ENCODE measurements at places on chromosomes 1 and 21.
A peak's percentile ranks its signal among the peaks of the same experiment; 100 is the strongest.

DNA sequence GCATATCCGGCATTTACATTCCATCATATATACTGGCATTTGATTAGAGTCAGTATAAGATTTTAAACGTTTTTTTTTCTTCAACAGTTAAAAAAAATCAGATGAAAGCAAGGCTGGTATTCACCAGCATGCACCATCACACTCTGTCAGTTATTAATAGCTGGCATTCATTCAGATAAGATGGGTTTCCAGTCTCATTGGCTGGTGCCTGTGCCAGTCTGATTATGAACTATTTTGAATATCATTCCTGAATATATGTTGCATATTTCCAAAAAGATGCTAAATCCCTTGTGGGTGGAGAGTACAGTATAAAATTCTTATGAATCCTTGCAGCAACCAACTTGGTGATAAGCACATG, 211.7 kb downstream of the GPATCH2 start:
- DNase-seq, result no peak

DNA sequence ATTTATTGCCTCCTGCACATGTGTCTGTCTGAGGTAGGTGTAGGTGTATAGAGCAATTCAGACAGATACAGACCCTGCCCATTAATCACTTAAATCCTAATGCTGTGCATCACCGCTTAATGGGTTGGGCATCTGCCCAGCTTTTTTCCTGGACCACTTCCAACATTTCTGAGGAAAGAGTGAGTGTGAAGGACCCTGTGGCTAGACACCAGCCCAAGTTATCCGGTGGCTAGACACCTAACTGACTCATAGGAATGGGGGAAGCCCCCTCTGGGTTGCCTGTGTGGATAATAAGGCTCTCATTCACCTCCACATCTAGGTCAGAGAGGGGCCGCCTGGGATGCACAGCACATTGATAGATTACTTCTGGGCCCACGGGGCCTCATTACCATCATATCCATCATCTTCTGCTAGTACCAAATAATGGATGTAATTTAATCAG, 121.1 kb upstream of the RAVER2 start:
- no peak for DNase-seq

DNA sequence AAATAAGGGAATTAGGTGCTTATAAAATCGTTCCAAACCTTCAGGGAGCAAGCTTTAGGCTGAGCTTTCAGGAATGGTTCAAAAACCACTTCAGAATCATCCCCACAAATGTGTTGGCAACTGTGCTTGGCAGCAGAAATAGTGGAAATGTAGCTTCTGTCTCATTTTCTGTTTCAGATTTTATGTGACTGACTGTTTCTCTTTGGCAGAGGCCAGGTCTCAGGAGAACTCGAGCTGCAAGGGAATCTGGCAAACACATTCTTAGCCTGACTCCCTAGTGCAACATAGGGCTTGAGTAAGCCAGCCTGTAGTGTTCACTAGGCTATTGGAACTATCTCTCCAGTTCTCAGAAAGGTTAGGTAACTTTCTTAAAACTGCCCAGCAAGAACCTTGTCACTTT, 128.6 kb downstream of the PLA2G4A start:
- no peak for DNase-seq

GRCh38 chr1:109266965-109267364, 16.0 kb downstream of the PSRC1 start:
- no peak for DNase-seq

DNA sequence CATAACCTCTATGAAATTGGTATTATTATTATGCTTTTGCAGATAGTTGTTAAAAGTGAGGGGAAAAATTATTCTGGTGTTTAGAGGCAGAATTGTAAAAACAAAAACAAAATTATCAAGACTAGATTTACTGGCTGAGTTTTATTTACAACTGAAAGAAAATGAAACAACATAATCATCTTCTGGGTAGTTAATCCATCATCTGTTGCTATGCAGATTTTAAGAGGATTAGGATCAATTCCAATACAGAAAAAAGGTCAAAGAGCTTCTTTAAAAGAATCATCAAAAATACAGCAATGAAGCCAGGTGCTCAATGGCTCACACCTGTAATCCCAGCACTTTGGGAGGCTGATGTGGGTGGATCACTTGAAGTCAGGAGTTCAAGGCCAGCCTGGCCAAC, 8.3 kb downstream of the GOLT1A start:
- no peak for DNase-seq

- no peak for DNase-seq
Observed at GRCh38 chr1:214563881-214564280, 12.5 kb upstream of the PTPN14 start.

DNA sequence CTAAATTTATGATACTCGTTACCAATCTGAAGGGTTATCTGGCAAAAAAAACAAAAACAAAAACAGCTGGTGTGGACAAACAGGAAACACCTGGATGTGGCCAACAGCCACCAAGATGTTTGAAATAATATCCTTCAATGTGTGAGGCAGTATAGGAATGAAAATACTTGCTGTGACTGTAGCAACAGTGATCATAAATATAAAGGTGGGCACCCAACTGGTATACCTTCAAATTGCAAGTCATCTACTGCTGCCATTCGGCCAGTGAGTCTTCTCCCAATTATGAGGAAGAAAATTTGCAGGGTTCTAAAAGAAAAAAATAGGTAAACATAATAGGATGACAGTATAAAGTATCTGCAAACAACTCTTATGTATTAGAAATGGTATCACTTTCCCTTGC, 916 bp downstream of the YIPF1 start:
- no peak for DNase-seq

- DNase-seq, result no peak
Observed at GRCh38 chr1:160410406-160411005, 10.1 kb downstream of the VANGL2 start.

GRCh38 chr1:220182656-220183055, 88.7 kb downstream of the IARS2 start:
- DNase-seq, result no peak

GRCh38 chr1:2391931-2392509, 379 bp downstream of the RER1 start:
- DNase-seq, result no peak

GRCh38 chr1:63322114-63322943, at the start of gene FOXD3:
TSS of gene FOXD3 (plus strand) at chr1:63322567. CDS start at chr1:63323059, 492 bp downstream.
- DNase-seq, result peak; percentile 22

GRCh38 chr1:206000641-206001339, 2.4 kb downstream of the RAB7B start:
- DNase-seq, result no peak

GRCh38 chr1:24732186-24732885, 12.9 kb upstream of the CLIC4 start:
- no peak for DNase-seq

- DNase-seq, result peak; percentile 70
Observed at GRCh38 chr1:248924696-248925532, 18.9 kb downstream of the PGBD2 start.

DNA sequence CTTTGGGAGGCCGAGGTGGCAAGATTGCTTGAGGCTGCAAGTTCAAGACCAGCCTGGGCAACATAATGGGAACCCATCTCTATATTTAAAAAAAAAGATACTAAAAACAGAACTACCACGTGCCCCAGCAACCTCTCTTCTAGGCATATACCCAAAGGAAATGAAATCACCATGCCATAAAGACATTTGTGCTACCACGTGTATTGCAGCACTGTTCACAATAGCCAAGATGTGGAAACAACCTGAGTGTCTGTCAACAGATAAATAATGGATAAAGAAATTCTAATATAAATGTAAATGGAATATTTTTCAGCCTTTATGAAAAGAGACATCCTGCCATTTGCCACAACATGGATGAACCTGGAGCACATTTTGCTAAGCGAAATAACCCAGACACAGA, 128.6 kb downstream of the PCNX2 start:
- no peak for DNase-seq

DNA sequence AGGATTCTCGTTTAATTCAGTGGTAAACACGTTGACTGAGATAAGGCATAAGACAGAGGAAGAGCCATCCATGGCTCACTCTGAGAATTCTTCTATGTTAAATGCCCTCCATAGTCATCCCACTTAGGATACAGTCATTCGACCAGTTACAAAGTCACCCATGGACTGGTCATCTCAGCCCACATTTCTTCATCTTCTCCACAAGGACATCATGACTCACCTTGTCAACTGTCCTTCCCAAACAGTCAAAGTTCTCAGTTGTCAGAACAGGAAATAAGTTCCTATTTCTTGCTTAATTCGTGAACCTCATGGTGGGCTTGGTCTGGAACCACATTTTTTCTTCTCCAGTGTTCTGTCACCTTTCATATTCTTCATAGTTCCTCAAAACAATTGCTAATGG, 133.2 kb downstream of the TGFB2 start:
- DNase-seq, result no peak

DNA sequence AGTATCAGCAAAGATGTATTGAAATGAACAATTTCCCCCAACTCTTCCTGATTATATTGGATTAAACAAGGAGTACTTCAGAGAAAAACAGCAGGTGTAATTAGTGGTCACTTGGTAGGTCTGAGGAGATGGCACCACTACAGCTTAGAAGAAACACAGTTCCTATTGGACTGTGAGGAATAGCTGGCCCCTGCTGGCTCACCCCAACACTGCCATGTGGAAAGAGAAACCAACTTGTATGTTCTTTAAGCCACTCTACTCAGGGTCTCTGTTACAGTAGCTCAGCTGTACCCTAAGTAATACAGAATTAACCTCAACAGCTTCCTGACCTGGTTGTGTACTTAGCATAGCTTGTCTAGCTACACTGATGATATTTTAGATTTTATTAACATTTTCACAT, 26.5 kb upstream of the MTR start:
- no peak for DNase-seq

DNA sequence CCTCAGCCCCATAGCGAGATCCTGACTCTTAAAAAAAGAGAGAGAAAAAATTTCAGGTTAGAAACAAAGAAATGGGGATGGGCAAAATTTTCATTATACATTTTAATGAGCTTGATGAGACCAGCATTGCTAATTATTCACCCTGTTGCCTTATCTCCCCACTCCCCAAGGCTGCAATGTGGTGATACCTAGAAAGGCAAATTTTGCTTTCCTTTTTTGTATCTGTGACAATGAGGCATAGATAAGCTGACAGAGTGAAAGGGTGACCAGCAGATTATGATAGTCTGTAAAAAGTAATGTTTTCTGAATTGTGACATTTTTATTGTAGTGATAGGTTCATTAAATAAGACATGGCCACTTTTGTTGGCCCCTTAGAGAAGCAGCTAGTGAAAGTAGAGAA, 12.9 kb downstream of the SRRM1 start:
- DNase-seq, result no peak

DNA sequence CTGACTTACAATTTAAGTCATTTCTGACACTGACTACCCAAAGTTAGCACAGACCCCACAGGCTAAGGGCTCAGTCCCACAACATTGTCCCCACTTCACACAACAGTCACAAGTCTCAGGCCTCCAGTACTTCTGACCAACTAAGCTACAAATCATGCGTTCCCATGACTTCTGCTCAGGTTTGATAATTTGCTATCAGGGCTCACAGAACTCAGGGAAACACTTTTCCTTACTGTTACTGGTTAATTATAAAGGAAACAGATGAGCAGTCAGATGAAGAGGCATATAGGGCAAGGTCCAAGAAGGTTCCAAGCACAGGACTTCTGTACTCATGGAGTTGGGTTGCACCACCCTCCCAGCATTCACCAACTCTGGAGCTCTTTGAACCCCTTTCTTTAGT, 151.2 kb upstream of the TNR start:
- DNase-seq, result no peak

DNA sequence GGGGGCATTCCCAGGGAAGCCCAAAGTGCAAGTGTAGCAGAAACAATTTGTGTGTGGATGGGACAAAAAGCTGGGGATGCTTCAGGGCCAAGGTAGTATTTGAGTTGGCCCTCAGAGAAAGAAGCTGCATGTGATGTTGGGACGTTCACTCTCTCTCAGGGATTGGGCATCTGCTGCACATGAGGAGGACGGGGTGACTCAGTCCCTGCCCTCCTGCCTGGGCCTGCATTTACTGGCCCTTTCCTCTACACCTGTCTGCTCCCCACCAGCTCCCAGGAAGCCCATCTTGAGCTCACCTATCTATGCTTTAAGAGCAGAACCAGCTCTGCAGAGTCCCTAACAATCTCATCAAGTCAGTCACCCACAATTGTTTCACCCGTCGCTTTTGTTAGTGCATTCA, 23.5 kb upstream of the MPZL1 start:
- DNase-seq, result no peak

DNA sequence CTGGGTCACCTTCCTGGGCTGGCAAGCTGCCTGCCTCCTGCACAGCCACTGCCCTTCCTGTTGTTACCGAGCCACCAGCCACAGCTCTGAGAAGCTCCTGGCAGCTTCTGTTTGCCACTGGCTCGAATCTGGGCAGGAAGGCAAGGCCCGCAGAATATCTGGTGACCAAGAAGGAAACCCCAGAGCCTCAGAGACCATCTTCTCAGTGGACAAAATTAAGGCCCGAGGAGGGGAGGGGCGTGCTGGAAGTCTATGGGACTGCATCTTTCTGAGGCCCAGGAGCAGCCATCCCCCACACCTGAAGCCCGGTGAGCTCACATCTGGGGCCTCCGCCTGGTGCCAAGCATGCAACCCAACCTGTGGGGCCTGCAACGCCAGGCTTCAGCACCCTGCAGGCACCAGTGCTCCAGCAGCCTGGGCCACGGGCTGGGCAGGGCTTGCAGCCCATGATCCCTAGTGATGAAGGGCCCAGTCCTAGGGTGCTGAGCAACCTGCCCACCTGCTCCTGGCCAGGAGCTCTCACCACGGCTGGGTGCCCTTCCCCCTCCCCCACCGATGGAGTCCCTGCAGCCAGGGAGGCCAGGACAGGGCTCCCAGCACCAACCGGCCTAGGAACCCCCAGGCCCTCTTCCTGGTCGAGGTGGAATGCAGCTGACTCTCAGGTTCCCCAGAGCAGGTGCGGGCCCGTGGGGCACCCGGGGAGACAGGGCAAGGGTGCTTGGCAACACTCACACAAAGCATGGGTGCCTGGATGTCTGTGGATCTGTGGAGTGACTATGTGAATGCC, 879 bp downstream of the CPTP start:
- DNase-seq, result no peak

DNA sequence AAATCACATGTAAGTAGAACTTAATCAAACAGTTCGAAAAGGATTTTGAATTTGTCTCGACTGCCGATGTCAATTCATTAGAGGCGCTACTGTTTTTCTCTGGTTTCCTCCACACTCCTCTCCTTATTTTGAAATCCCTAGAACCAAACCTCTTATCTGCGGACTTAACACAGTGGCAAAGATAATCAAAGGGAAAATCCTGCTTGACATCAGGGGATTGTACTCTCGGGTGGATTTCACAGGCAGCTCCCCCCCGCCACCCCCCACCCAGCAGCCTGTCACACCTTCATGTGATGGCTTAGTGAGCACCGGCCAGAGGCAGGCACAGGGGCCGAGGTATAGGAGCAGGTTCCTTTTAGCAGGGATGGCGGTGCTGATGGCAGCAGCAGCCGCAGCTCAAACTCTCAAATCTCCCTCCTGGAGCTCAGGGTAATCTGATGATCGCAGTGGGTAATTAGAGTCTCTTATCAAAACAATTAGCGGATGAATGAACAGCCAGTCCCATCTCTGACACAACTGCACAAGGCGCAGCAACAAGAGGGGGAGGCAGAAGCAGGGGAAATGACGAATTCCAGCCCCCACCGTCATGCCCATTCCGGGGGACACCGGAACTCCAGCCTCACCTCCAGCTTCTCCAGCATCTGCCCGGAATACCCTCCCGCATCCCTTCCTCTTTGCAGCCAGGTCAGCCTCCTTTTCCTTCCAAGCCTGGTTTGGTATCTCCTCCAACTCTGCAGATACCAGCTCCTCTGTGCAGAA, 80.3 kb downstream of the SSBP3 start:
- no peak for DNase-seq

GRCh38 chr1:106785176-106785575, 271.3 kb upstream of the PRMT6 start:
- peak; percentile 54 for DNase-seq

Measured in cerebellar cortex (tissue), 1 donor.